ENCODE measurements at places on chromosomes 3 and 15. TPM values are rescaled to one million over a fixed set of nuclear protein-coding genes. Genes with fewer than 3 reads are reported as not detected.

DNA sequence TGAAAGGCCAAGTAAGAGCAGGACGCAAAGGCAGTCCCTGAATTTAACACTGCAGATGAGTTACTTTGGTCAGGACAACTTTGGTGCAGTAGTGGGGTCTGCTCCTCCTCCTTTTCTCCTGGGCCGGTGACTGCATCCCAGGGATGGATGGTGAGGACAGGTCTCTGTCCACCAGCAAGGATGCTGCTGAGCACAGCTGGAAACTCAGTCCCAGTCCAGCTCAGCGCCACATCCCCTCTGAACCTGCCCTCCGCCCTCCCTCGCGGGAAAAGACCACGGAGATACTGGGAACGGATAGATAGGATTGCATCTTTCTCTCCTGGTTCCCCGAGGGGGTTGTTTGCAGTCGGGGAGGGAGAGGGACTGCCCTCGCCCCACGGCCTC is 13.8 kb downstream of the GRAMD2A start:
- DNase-seq: no peak
- no peak overlapping the region for H3K4me3 ChIP-seq
- H3K27me3 ChIP-seq: peaks cover 48% of the 10 kb centered on the region
- no peaks in the 10 kb centered on the region for H3K4me1 ChIP-seq
- no peaks in the 10 kb centered on the region for H3K36me3 ChIP-seq

DNA sequence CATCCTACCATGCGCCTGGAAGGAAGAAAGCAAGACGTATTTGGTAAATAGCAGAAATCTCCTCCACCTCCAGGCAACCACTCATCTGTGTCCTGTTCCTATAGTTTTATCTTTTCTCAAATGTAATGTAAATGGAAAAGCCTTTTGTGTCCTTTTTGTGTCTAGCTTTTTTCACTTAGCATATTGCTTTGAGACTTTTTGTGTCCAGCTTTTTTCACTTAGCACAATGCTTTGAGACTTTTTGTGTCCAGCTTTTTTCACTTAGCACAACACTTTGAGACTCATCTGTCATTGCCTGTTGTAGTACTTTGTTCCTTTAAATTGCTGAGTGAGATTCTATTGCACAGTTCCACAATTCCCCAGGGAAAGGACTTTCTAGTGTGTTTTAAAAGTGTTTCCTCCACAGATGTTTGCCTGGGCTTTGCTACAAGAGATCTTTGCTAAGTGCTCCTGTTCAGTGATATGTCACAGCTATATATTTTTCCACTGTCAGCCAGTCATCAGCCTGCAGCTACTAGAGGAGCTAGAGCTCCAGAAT is 27.9 kb upstream of the MUC13 start:
- no peak for DNase-seq
- H3K4me3 ChIP-seq: no peak overlapping the region
- H3K27me3 ChIP-seq: peaks cover 10% of the 10 kb centered on the region
- peaks cover 1% of the 10 kb centered on the region for H3K36me3 ChIP-seq
- no peak overlapping the region for H3K27ac ChIP-seq
- H3K4me1 ChIP-seq: no peaks in the 10 kb centered on the region

- DNase-seq: no peak
- H3K4me1 ChIP-seq: peaks cover 46% of the 10 kb centered on the region
- peaks cover under 1% of the 10 kb centered on the region for H3K36me3 ChIP-seq
- H3K4me3 ChIP-seq: no peak overlapping the region
- no peaks in the 10 kb centered on the region for H3K27me3 ChIP-seq
These were observed 17.8 kb upstream of the ERICH6 start for GRCh38 chr3:150721285-150722130.

The PTX3 gene
- not detected for total RNA-seq

GRCh38 chr3:70855149-70855548 is 542.7 kb upstream of the MDFIC2 start:
- DNase-seq: no peak
- no peaks in the 10 kb centered on the region for H3K36me3 ChIP-seq

- H3K4me3 ChIP-seq: no peak overlapping the region
- H3K27me3 ChIP-seq: peaks cover 1% of the 10 kb centered on the region
- H3K36me3 ChIP-seq: no peaks in the 10 kb centered on the region
These were observed 37.7 kb upstream of the TMEM45A start for GRCh38 chr3:100454677-100455076.

DNA sequence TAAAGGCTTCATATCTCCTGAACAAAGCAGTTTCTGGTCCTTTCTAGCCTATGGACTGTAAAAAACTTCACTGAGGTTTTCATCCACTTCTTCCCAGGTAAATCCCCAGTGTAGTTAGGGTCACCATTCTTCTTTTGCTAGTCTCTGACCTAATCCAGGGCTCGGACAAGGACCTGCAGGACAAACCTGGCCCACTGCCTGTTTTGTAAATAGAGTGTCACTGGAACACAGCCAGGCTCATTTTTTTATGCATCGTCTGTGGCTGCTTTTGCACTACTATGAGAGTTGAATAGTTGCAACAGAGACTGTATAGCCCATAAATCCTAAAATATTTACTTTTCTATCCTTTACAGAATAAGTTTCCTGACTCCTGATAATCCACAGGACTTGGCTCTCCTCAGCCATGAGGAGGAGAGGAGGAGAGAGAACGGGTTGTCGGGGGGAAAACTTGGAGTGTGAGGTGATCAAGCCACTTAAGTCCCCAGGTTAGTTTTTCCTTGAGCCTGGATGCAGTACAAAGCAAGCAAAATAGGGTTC is 29.0 kb downstream of the CCR3 start:
- peaks cover 64% of the 10 kb centered on the region for H3K4me1 ChIP-seq
- no peak overlapping the region for H3K27ac ChIP-seq
- no peak overlapping the region for H3K4me3 ChIP-seq
- peaks cover 14% of the 10 kb centered on the region for H3K36me3 ChIP-seq
